ENCODE measurements at places on chromosomes 5 and 9.

GRCh38 chr5:147760086-147760875 is 22.2 kb downstream of the JAKMIP2 start:
- DNase-seq, result no peak

GRCh38 chr5:41812156-41812555 is 58.1 kb downstream of the OXCT1 start:
- no peak for DNase-seq

GRCh38 chr9:125241000-125241862 is at the start of gene HSPA5:
HSPA5 (minus strand) TSS chr9:125241343; CDS start chr9:125241126, 217 bp downstream.
- peak; percentile 99 for DNase-seq

DNA sequence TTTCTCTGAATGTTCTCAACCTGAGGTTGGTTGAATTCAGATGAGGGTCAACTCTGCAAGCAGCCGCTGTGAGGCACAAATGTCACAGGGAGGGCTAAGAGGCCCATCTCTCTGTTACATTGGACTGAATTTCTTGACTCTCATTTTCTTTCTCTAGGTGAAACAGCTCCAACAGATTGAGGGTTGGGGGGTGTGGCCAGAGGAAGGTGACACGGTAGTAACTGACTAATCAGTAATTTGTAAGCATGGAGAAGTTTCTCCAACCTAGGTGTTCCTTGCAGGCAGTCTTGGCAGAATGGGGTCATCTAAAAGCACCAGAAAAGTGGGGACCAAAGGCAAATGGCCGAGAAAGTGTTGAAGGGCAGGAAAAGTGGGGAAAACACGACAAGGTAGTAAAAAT is 16.8 kb downstream of the CCT5 start:
- DNase-seq, result no peak

GRCh38 chr5:154776167-154776566 is 21.0 kb downstream of the LARP1 start:
- no peak for DNase-seq

DNA sequence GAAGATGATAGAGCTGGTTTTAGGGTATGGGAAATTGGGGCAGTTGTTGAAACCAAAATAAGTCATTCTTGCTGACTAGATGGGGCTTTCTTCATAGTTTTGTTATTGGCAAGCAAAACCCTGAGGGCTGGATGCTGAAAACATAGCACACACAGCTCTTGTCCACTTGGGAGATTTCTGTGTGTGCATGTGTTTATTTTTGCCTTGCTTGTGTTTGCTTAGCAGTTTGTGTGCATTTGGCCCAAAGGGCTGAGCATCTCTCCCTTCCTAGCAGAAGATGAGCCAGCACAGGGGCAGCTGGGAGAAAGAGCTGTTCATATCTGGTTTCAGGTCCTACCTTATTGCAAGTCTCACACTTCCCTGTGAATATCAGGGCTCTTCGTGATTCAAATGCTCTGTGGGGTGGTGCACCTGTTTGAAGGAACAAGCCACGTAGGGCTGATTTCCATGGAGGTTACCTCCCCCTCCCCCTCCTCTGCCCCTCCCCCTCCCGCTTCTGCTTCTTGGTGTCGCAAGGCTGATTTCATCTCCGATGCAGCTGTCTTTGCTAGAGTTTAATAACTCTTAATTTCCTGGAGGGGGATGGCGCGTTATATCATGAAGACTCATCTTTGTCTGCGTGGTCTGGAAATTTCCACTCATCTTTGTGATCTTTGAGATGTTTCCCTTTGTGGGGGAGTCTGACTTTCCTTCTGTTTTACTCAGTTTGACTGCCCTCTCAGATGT is 296.5 kb downstream of the ARHGAP26 start:
- no peak for DNase-seq

DNA sequence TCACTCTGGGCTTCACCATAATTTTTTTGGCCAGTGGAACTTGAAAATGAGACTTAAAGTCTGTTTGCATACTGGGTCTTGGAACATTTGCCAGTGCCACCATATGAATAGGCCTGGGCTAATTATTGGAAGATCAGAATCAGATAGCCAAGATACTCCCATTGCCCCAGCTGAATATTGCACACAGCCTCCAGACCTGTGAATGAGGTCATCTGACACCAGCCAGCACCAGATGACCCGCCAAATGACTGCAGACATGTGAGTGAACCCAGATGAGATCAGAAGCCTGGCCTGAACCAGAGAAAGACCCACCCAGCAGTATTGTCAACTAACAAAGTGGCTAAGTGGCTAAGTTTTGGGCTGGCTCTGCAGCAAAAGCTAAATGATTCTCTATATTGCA is 220.5 kb upstream of the MPDZ start:
- DNase-seq, result no peak

DNA sequence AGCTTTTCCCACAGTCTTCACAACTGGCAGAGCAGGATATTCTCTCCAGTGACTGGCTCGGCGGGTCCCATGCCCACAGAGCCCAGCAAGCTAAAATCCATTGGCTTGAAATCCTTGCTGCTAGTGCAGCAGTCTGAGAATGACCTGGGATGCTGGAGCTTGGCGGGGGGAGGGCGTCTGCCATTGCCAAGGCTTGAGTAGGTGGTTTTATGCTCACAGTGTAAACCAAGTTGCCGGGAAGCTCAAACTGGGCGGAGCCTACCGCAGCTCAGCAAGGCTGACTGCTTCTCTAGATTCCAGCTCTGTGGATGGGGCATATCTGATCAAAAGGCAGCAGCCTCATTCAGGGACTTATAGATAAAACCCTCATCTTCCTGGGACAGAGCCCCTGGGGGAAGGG is 194.1 kb downstream of the CCDC171 start:
- DNase-seq, result no peak

GRCh38 chr5:7425830-7426229 is 29.9 kb downstream of the ADCY2 start:
- DNase-seq, result no peak

- no peak for DNase-seq
Observed at GRCh38 chr5:45205403-45205961, 396.7 kb downstream of the MRPS30 start.

DNA sequence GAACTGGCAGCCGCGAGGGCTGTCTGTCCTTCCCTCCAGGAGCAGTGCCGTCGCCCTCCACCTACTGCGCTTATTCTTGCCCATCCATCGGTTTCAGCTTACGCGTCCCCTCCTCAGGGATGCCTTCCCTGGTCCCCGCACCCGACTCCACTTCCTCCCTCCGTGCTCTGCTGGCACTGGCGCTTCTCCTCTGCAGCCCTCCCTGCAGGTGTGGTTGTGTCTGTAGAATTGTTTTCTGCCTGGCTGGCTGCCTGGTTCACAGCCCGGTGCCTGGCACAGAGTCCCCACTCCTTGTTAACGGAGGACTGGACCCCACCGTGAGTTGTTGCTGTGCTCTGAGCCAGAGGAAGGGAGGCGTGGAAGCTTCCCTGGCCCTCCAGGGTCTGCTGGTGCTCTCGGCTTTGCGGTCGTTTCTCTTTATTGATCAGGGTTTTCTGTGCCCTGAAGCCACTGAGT is 5.7 kb downstream of the NTMT1 start:
- DNase-seq, result no peak

- no peak for DNase-seq
Observed at GRCh38 chr9:130682421-130683121, 11.0 kb upstream of the EXOSC2 start.

DNA sequence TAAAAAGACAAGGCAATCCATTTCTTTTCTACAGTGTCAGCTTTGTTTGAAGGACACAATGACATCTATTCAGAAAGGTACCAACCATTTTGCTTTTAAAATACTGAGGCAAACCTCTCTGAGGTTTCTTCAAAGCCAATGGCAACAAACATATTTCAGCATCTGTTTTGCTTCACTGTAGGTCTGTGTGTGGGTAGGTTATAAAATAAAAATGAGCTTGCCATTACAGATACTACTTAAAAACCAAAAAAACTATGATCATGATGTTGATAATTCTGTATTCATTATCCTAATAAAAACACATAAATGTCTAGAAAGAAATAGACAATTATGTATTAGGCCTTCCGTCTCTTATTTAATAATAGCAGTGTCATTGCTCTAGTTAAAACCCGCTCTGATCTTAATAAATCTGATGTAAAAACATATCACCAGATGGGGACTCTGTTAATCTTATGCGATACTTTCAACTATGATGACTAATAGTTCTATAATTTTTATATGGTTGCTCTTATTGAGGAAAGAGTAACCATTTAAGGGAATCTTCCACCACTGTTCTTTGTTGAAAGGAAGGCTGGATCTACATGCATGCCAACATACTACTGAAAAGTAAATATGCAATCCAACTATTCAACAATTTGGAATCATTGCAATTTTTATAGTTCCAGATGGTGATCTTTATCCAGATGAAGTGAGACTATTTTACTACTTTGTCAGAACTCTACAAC is 647.2 kb downstream of the PDE4D start:
- no peak for DNase-seq

DNA sequence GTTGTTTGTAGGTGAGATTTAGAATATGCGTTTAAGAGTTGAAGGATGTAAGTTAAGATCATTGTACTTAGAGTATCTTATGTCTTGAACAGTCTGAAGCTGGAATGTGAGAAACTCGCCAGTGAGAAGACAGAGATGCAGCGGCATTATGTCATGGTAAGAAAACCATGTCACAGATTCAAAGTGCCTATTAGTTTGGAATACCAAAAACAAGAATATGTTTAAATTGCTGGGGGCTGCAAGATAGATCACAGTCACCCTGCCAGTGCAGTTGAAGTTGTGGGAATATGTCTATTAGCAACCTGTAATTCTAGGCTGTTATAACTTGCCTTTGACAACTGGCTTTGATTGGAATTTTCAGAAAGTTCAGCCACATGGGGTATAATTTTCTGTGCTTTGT is 3.0 kb downstream of the TLE4 start:
- DNase-seq, result no peak

GRCh38 chr9:90775657-90776056 is 26.0 kb upstream of the SYK start:
- no peak for DNase-seq

DNA sequence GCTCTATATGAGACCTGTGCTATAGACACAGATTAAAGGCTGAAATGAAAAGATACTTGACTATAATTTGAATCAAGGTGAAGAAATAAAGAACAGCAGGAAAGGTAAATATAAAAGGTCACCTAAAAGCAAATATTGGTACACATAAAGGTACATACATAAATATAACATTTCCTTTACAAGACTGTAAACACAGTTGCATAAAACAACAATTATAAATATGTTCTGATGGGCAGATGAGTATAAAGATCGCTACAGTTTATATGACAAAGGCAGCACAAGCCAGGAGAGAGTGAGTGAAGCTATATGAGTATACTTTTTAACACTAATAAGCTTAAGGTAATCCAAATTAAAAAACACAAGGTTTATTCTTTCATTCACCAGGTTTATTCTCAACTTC is 114.5 kb downstream of the OXCT1 start:
- DNase-seq, result no peak

- no peak for DNase-seq
Observed at GRCh38 chr5:139725073-139725830, 70.4 kb upstream of the PSD2 start.

GRCh38 chr9:99184110-99184474 is 37.6 kb downstream of the ALG2 start:
- no peak for DNase-seq

DNA sequence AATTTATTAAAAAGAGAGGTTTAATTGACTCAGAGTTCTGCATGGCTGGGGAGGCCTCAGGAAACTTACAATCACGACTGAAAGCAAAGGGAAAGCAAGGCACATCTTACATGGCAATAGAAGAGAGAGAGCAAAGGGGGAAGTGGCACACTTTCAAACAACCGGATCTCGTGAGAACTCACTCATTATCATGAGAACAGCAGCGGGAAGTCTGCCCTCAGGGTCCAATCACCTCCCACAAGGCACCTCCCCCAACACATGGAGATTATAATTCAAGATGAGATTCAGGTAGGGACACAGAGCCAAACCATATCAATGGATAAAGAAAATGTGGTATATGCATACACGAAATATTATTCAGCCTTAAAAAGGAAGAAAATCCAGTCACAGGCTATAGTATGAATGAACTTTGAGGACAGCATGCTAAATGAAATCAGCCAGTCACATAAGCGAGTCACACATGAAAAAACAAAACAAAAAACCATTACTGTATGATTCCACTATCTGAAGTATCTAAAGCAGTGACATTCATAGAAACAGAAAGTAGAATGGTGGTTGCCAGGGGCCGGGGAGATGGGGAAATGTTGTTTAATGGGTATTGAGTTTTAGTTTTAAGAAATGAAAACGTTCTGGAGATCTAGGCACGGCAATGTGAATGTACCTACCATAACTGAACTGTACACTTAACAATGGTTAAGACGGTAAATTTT is 83.4 kb upstream of the PCA3 start:
- DNase-seq, result no peak

DNA sequence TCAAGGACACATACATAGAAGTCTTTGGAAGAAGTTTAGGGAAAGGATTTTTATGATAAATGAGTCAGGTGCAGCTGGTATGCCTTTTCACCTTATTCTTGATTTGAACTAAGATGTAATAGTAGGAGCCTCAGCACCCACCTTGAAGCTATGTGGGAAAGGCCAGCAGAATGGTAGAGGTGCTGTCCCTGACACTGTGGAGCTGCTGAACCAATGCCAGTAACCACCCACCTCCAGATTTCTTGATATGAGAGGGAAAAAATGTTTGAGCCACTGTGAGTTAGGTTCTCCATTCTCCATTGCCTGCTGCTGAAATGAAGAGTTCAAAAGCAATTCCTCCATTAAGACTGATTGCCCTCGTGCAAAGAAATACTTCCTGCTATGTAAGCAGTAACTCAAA is 12.2 kb upstream of the HMGCR start:
- no peak for DNase-seq

DNA sequence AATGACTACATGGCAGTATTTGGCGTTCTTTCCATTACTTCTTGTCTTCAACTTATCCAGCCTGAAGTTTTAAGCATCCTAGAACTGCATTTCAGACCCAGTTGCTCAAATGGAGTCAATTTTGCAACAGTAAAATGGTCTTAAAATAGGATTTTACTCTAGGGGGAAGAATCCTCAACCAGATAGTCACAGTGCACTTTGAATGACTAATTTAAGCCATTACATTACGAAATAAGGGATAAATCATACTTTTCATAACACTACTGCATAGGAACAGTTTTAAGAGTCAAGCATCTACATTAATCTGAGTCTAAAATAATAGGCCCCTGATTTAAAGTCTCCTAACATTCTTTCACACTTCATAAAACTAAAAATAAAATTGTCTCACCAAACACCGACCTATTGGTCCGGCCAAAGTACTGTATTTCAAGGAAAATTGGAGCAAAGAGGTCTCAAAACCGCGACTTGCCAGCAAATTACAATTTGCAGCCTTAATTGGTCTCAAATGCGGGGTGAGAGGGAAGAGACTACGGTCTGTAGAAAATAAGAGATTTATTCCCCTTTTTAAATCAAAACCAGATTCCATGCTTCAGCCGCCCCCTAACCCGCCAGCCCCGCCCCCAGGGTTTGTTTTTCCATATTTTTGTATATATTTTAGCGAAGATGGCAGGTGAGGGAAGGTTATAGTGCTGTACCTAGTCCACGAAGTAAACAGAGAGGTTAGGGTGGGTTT is 1.2 kb upstream of the SMARCA2 start:
- no peak for DNase-seq
